ENCODE measurements at places on chromosomes 3 and 15.

GRCh38 chr3:39970982-39971381 lies 161.6 kb downstream of the MYRIP start:
- DNase-seq, result no peak

DNA sequence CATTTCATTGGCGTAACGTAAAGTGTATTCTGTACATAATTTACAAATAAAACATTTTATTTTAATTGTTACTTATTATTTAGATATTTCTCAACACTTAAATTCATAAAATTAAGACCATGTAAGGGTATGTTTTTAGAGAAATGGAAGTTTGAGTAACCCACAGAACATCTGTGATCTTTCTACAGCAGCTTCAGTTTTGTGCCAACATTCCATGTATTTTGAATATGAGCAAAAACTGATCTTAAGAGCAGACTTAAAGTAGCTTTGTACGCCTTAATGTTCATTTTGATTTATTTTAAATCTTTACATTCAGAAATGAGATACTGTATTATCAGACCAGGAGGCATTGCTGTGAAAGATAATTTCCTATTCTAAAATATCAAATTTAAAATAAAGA lies 27.2 kb downstream of the SEC62 start:
- DNase-seq, result no peak

GRCh38 chr3:125002414-125003368 lies 53.1 kb downstream of the HEG1 start:
- DNase-seq, result no peak

DNA sequence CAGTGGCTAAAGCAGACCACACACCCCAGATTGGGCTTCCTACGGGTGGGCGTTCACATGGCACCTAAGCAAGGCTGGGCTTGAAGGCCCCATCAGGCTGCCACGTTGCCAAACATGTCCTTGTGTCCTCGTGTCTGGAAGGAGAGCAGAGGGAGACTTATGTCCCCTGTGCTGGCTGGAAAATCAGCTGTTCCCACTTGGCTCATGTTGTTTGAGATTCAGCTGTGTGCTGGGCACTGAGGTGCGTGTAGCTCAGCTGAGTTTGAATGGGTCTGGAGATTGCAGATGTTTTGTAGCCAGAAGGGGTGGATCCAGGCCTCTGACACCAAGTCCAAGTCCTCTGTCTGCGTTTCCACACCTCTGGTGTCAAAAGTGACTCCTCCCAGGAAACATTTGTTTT lies 34.6 kb downstream of the RLBP1 start:
- no peak for DNase-seq

DNA sequence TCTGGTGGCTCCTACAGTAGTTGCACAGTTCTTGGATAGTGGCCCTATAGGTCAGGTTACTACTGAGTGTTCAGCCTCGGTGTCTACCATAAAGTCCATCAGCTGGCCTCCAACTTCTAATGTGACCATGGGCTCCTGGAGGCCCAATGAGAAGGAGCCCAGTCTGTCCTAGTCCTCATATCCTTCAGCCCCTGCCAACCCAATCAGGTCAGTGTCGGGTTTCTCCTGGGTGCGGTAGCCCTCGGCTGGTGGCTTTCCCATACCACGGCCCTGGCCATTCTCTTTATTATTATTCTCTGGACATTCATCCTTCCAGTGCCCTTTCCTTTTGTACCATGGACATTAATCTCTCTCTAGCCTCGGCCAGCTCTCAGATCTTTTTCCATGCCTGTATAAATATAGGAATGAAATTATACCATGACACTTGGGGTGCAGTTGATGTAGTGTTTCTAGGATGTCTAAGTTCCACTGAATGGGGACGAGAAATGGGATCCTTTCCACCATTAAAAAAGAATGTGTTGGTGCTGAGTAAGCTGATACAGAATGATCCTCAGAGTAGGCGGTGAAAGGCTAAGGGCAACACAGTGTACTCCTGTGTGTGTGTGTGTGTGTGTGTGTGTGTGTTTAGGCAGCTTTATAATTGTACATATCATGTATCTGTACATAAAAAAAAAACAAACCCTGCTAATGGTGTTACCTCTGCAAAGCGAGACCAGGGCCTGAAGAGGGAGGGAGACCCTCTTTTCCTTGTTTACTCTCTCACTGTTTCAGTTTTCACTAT lies 19.3 kb upstream of the NOX5 start:
- DNase-seq, result no peak

DNA sequence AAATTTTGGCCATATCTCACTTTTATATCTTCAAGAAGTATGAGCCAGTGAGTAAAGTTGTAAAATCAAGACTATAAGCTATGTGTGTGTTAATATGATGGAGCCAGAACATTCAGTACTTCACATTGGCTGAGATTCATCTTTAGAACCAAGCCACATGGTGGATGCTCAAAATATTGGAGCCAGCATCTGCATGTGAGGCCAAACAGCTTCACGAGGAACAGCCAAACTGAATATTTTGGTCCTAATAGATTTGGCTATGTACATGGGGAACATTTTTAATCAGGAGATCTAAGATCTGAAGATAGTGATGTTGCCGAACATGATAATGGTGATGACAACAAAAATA lies 1089.8 kb downstream of the TUSC7 start:
- no peak for DNase-seq

DNA sequence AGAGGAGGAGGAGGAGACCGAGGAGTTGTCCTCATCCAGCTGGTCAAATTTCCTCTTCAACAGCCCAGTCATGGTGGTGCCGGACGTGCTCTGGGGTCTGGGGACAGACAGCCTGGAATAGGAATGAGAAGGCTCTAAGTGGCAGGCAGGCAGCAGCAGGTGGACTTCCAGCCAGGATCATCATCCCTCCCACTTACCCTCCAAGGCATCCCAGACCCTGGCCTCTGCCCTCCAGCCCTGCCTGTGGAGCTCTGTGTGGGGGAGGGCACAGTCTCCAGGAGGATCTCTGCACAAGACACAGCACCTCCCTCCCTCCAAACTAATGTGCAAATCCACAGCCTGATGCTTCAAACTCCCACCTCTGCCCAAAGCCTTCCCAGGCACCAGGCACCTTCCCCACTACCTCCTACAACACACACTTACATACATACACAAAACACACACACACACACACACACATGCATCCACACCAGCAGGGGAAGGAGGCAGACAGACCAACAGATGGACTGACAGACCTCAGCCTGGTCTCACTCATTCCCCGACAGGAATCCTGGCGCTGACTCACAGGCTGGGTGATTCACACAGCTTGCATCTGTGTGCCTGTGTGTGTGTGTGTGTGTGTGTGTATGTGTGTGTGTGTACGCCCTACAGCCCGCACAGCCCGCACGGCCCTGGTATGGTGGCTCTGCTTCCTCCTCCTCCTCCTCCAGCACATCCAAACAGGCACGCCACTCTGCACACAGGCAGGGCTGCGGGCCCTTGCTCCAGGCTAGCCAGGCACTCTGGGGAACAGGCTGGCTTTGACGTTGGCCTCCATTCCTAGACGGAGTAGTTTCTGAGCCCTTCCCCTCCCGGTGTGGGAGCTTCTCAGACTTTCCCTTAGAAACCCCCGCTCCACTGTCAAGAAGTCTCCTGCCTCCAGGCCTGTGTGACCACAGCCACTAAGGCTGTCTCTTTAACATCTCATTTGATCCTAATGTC lies 6.5 kb downstream of the CSRNP1 start:
- DNase-seq, result no peak

- no peak for DNase-seq
These were observed 70.0 kb upstream of the CBLB start for GRCh38 chr3:105938806-105939205.

- no peak for DNase-seq
These were observed 2.0 kb downstream of the CORO2B start for GRCh38 chr15:68580883-68581155.

DNA sequence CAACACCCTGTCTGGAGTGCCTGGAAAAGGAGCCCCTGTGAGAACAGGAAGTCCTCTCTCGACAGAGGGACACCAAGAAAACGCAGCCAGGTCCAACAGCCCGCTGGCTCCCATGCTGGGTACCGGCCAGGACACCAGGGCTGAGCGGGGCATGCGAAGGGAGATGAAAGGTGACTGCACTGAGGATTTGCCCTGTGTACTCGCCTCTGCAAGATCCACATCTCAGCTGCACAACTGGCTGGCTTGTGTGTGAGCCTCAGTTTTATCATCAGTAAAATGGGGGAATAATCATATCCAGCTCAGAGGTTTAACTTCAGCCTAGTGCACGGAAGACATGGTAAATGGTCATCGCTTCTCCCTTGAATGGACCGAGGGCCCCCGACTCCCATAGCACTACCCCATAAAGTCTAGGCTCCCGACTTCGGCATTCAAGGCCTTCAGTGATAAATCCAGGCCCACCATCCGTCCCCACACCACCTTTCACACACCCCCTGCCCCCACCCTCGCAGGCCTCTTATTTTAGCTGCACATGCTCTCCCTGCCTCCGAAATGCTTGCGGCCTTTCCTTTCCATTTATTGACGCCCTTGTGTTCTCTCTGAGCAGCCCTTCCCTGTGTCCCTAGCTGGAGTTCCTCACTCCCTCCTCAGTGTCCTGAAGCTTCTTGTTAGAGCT lies 15.8 kb downstream of the ISG20 start:
- DNase-seq, result no peak

- DNase-seq, result no peak
These were observed 41.1 kb upstream of the NANOGP8 start for GRCh38 chr15:35126236-35126635.

GRCh38 chr15:42800731-42801474 lies 64.0 kb upstream of the CDAN1 start:
- no peak for DNase-seq

GRCh38 chr3:49469037-49469935 lies 781 bp upstream of the DAG1 start:
- DNase-seq, result no peak

DNA sequence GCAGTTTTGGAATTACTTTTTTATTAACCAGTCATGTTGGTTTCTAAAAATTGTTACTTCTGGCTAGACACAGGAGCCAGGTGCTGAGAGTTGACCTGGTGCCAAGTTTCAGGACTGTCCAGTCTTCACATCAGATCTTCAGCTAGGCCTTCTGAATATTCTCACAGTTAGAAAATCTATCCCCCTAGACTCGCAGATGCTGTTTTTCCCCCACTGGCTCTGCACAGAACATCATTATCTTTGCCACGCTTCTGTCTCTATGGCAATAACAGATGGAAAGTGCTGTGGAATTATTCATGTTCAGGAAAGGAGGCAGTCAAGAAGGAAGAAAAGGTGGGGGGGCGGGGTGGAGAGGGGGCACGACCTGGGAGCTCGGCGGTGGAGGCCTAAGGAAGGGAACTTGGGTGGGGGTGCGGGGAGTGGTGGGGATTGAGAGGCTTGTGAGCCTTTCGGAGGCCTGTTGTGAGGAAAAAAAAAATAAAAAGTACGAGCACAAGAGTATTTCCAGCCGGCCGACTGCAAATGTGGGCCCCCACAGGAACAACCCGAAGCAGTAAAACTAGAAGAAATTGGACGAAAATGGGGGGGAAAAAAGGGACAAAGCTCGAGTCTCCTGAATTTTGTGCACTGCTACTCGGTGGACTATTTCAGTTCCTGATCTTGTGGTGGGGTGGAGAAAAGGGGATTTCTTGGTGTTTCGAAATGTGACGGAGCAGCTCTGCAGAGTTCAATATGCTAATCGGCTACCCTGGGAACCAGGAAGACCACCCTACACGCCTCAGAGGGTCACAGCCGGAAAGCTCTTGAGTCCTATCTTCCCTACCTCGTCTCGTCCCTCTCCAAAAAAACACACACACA lies 1.5 kb upstream of the SKIL start:
- DNase-seq, result no peak

DNA sequence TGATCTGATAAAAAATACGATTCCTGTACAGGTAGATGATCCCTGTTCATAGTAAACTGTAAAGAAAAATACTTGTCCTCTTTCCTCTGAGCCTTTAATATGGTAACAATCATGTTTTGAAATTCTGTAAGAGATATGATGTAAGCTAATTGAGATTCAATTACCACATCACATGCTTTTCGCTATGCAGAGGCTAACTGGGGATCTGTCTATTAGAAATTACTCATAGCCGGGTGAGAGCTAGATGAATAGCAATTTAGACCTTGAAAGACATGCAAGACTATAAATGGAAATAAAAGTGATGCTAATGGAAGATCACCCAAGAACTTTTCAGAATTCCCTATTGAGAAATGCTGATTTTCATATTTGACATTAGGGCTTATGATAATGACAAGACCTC lies 579.9 kb upstream of the ZNF717 start:
- no peak for DNase-seq

- DNase-seq, result no peak
These were observed 246.9 kb upstream of the AGTR1 start for GRCh38 chr3:148450819-148451218.

GRCh38 chr3:53595660-53596059 lies 101.2 kb downstream of the CACNA1D start:
- no peak for DNase-seq

DNA sequence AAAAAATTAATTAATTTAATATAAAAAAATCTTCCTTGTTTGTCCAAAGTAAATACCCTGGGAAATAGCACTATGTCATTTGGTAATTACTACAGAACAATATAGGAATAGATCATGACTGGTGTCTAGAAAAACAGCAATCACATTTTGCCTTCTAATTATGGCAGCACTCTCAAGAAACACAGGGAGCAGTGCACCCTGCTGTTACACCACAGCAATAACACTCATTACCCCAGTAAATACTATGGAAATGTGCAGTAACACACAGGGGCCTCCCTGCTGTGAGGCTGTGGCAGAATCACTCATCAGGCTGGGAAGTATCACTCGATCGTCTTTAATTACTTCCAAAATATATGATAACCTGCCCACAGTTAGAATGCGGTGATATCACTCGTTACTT lies 646.0 kb downstream of the TUSC7 start:
- DNase-seq, result peak; percentile 10

DNA sequence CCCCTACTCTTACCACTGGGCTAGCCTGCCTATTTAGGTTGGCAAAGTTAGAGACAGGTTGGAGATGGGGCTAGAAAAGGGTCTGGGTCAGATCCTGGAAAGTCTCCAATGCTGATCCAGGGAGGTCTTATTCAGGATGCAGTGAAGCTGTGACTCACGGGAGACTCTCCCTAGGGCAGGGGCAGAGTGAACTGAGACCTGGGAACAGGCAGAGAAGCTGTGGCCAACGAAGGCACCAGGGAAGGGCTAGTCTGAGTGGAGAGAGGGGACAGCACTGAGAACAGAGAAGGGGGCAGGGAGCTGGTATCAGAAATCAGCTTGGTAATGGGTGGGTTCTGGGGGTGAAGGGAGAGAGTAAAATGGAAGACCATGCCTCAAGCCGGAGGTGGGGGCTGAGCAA lies 2.2 kb downstream of the LTF start:
- no peak for DNase-seq

DNA sequence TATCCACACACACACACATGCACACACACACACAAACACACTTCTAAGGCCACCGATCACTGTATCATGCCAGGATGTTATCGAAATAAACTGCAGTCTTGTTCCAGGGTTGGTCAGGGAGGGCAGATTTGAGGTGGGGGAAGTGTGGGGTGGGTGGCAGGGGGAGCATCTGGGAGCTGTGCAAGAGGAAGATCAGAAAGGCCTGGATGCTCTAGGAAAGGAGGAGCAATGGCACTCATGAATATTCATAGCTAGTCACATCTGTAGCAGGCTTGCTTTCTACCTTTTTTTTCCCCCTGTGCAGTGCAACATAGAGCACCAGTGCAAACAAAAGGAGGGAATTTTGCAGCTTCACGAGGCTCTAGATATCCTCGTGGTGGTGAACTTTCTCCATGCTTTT lies 84.9 kb downstream of the MEIS2 start:
- no peak for DNase-seq

GRCh38 chr15:75646112-75646943 lies 1.4 kb upstream of the SNX33 start:
- no peak for DNase-seq
